ENCODE measurements at places on chromosomes 12 and 14. TPM values are rescaled to one million over a fixed set of nuclear protein-coding genes. Genes with fewer than 3 reads are reported as not detected.

Gene KRR1
- 68.4 TPM for total RNA-seq

Gene TMEM132C
- total RNA-seq = not detected

Gene ZNF891
- total RNA-seq = 0.98 TPM

DNA sequence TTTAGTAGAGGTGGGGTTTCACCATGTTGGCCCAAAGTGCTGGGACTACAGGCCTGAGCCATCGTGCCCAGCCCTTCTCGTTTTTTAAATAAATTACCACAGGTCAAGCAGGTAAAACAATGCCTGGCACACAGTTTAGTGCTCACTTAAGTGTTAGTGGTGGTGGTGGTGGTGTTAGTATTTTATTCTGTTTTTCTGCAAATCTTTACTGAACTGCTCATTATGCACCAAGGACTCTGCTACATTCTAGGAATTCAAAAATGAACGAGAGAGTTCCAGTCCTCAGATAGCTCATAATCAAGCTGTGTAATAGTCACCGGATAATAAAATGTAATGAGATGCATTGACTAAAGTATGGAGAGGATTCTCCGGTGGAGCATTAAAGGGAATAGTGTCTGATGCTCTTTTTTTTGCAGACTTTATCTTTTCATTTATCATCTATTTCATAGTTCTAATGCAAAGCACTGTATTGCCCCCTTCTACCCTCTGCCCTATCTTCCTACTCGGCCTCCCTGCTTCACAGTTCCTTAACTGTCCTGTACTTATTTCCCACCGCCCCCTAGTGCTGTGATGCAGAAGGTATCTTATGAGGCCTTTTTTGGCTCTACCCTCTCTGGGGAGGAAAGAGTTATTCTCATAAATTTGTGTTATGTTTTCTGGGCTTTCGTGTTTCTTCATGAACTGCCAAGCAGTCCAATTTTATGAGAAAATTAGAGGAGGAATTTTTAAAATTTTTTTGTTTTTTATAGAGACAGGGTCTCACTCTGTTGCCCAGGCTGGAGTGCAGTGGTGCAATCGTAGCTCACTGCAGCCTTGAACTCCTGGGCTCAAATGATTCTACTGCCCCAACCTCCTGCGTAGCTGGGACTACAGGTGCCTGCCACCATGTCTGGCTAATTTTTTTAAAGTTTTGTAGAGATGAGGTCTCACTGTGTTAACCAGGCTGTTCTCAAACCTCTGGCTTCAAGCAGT lies 1.0 kb downstream of the ITFG2 start:
- no peaks in the 10 kb centered on the region for H3K36me3 ChIP-seq
- H3K27me3 ChIP-seq = no peaks in the 10 kb centered on the region
- H3K4me1 ChIP-seq = peaks cover 11% of the 10 kb centered on the region
- peak overlapping the region; percentile 74 for H3K4me3 ChIP-seq

Gene KRT83
- total RNA-seq = 0.33 TPM

GRCh38 chr12:57165741-57166140 lies 18.3 kb upstream of the LRP1-AS start:
- H3K4me1 ChIP-seq = peaks cover 35% of the 10 kb centered on the region
- peaks cover 4% of the 10 kb centered on the region for H3K36me3 ChIP-seq
- H3K4me3 ChIP-seq = peak overlapping the region; percentile 21
- peak overlapping the region; percentile 87 for H3K27ac ChIP-seq
- DNase-seq = peak; percentile 92
- no peaks in the 10 kb centered on the region for H3K27me3 ChIP-seq

DNA sequence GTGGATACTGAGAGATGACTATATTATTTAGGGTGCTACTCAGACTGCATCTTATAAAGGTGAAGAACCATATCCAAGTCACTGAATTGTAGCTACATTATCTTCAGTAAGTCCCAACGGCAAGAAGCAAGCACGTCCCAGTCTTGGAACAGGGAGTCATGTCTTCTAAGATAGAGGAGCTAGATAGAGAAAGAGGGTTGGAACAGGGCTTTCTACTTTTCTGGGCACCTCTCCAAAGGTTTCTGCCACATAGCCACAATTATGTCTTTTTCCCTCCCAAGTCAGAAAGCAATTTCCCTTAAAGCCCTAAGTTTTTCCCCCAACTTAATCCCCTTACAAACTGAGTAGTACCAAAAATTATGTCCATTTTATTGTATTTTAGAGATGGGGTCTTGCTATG lies 22.4 kb downstream of the MAPK1IP1L start:
- H3K27ac ChIP-seq = no peak overlapping the region
- peak; percentile 42 for DNase-seq
- H3K4me1 ChIP-seq = peaks cover 9% of the 10 kb centered on the region
- no peaks in the 10 kb centered on the region for H3K27me3 ChIP-seq

- DNase-seq = no peak
- no peaks in the 10 kb centered on the region for H3K27me3 ChIP-seq
- H3K36me3 ChIP-seq = no peaks in the 10 kb centered on the region
- H3K4me3 ChIP-seq = peak overlapping the region; percentile 95
Observed at GRCh38 chr14:66509874-66510273, 1.9 kb downstream of the GPHN start.

GRCh38 chr14:75196468-75196867 lies 20.1 kb upstream of the TMED10 start:
- peak; percentile 23 for DNase-seq
- no peak overlapping the region for H3K27ac ChIP-seq
- H3K36me3 ChIP-seq = no peaks in the 10 kb centered on the region
- H3K27me3 ChIP-seq = no peaks in the 10 kb centered on the region
- H3K4me1 ChIP-seq = peaks cover 14% of the 10 kb centered on the region

GRCh38 chr14:76484355-76484754 lies 108.4 kb downstream of the ESRRB start:
- H3K4me1 ChIP-seq = no peaks in the 10 kb centered on the region
- H3K4me3 ChIP-seq = no peak overlapping the region
- H3K36me3 ChIP-seq = no peaks in the 10 kb centered on the region

- DNase-seq = no peak
- no peak overlapping the region for H3K4me3 ChIP-seq
- no peaks in the 10 kb centered on the region for H3K27me3 ChIP-seq
- H3K27ac ChIP-seq = no peak overlapping the region
- no peaks in the 10 kb centered on the region for H3K36me3 ChIP-seq
Observed at GRCh38 chr12:27094726-27095125, 12.3 kb upstream of the C12orf71 start.

Gene RND1
- total RNA-seq = 7.6 TPM

DNA sequence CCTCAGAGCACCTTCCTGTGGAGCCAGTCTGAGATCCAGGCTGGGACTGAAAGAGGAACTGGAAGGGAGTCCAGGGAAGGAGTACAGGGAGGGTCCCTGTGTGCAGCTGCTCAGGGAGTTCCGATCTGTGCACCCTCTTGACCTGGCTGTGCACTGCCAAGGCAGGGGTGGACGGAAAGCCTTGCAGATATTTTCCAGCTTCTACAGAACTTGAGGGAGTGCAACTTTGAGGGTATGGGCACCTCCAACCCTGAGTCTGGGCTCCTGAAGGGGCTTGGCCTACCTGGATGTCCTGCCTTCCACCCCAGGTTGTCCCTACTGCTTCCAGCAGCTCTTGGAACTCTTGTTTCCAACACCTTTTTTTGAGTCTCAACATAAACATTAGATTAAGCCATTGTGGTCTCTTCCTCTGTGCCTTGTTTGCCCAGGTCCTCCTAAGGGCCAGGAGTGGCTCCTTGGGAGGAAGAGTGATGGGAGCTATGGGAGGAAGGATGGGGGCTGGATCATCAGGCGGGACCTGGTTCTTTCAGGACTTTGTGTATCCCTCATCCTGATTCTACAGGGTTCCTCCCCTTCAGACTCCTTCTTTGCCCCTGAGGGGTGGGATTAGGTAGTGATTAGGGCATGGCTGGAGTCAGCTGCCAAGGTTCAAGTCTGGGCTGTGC lies 3.5 kb downstream of the KRT7 start:
- H3K27me3 ChIP-seq = no peaks in the 10 kb centered on the region
- H3K4me1 ChIP-seq = peaks cover 78% of the 10 kb centered on the region
- peak overlapping the region; percentile 91 for H3K27ac ChIP-seq

- no peak for DNase-seq
- H3K4me1 ChIP-seq = peaks cover 4% of the 10 kb centered on the region
- no peak overlapping the region for H3K27ac ChIP-seq
- H3K27me3 ChIP-seq = no peaks in the 10 kb centered on the region
- H3K36me3 ChIP-seq = peaks cover 36% of the 10 kb centered on the region
- H3K4me3 ChIP-seq = no peak overlapping the region
Observed at GRCh38 chr12:119699199-119699760, 31.3 kb downstream of the PRKAB1 start.

Gene TNS2
- 13.1 TPM for total RNA-seq

DNA sequence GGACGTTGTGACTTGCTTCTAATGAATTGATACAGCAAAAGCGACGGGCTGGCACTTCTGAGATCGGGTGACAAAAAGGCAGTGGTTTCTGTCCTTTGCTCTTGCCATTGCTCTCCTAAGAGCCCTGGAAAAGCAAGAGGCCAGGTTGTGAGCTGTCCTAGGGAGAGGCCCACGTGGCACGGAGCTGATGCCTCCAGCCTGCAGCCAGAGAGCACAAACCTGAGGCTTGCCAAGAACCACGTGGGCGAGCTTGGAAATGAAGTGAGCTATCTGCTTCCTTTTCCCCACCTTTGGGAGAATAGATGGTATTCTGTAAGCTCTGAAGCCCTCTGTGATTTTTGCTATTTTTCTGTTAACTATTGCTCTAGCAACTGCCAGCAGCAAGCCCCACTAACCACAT lies 26.4 kb upstream of the NOS1 start:
- no peaks in the 10 kb centered on the region for H3K4me1 ChIP-seq
- DNase-seq = no peak
- no peak overlapping the region for H3K4me3 ChIP-seq

- H3K27me3 ChIP-seq = no peaks in the 10 kb centered on the region
- DNase-seq = peak; percentile 21
- H3K36me3 ChIP-seq = no peaks in the 10 kb centered on the region
- H3K4me1 ChIP-seq = peaks cover 37% of the 10 kb centered on the region
Observed at GRCh38 chr12:79451365-79451764, 239.4 kb downstream of the PAWR start.

DNA sequence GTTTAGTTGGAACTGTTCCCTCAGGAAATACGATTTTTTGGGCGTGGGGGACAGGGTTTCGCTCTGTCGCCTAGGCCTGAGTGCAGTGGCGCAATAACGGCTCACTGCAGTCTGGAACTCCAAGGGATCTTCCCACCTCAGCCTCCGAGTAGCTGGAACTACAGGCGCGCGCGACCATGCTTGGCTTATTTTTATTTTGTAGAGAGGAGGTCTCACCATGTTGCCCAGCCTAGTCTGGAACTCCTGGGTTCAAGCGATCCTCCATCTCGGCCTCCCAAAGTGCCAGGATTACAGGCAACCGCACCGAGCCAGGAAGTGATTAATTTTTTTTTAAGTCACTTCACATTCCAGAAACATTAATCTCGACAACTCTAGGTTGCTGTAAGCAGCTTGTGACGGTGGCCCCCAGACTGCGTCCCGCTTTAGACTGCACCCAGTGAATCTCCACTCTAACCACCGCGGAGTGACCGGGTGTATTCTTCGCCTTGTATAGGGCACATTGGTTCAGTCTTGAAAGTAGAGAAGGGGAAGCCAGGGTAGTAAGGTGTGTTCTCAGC lies 830 bp upstream of the MIS18BP1 start:
- peaks cover 23% of the 10 kb centered on the region for H3K4me1 ChIP-seq
- H3K27me3 ChIP-seq = no peaks in the 10 kb centered on the region
- peak overlapping the region; percentile 84 for H3K27ac ChIP-seq

GRCh38 chr12:90268574-90268973 lies 559.9 kb upstream of the ATP2B1 start:
- H3K36me3 ChIP-seq = no peaks in the 10 kb centered on the region
- H3K4me3 ChIP-seq = no peak overlapping the region
- H3K4me1 ChIP-seq = no peaks in the 10 kb centered on the region
- no peak for DNase-seq

Gene MIP
- total RNA-seq = not detected

GRCh38 chr14:61121355-61121787 lies 140.3 kb downstream of the SLC38A6 start:
- H3K36me3 ChIP-seq = no peaks in the 10 kb centered on the region
- no peak overlapping the region for H3K27ac ChIP-seq
- DNase-seq = no peak
- H3K4me1 ChIP-seq = peaks cover 3% of the 10 kb centered on the region
- H3K27me3 ChIP-seq = no peaks in the 10 kb centered on the region
- no peak overlapping the region for H3K4me3 ChIP-seq

DNA sequence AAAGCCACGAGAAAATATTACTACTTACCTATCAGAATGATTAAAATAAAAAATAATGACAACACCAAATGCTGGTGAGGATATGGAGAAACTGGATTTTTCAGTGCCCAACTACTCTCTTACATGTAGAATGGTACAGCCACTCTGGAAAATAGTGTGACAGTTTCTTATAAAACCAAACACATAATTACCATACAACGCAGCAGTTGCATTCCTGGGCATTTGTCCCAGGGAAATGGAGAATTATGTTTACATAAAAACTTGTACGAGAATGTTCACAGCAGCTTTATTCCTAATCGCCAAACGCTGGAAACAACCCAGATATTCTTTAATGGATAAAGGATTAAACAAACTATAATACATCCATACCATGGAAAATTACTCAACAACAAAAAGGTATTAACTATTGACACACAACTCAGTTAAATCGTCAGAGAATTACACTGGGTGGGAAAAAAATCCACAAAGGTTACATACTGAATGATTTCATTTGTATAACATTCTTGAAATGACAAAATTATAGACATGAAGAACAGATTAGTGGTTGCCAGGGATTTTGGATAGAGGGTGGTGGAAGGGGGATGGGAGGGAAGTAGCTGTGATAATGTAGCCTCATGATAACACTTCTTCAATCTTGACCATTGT lies 35.4 kb downstream of the TAOK3 start:
- DNase-seq = peak; percentile 67
- no peak overlapping the region for H3K4me3 ChIP-seq
- H3K27ac ChIP-seq = peak overlapping the region; percentile 29

DNA sequence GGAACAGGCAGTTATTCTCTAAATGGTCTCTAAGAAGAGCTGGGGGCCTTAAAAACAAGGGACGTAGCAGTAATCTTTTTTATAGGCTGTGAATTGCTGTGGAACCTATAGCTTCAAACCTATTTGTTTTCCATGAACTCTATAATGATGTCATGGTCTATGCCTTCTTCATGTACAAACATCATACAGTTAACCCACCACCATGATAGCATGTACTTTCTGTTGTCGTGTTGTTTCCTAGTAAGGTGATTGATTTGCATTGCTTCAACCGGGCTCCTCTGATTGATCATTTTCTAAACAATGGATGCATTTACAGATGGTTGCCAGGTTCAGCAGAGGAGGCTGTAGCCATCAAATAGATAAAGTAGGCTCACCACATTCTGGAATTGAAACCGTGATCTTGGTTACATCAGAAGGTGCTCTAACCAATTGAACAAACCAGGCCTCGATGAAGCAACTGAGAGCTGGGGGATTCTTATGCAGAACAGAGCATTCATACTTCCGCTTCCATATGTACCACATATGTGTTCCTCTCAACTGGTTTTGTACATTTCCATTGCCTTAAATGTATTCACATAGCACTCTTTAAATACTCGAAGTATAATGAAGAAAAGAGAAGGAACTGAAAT lies 25.6 kb upstream of the PCNX1 start:
- H3K36me3 ChIP-seq = no peaks in the 10 kb centered on the region
- H3K27ac ChIP-seq = no peak overlapping the region
- H3K27me3 ChIP-seq = no peaks in the 10 kb centered on the region
- no peak overlapping the region for H3K4me3 ChIP-seq
- no peaks in the 10 kb centered on the region for H3K4me1 ChIP-seq

- H3K36me3 ChIP-seq = no peaks in the 10 kb centered on the region
- 0 out of 2 replicates have a peak, but pooled peaks cover 7% of the 10 kb centered on the region for H3K4me1 ChIP-seq
- no peak overlapping the region for H3K27ac ChIP-seq
- no peaks in the 10 kb centered on the region for H3K27me3 ChIP-seq
Observed at GRCh38 chr12:29389295-29389919, 8.4 kb upstream of the ERGIC2 start.

Gene SIX1
- 18.2 TPM for total RNA-seq

GRCh38 chr12:5921966-5922899 lies 22.8 kb downstream of the ANO2 start:
- H3K4me3 ChIP-seq = no peak overlapping the region
- DNase-seq = no peak
- no peaks in the 10 kb centered on the region for H3K36me3 ChIP-seq
- H3K27ac ChIP-seq = no peak overlapping the region

All from PC-3 (cell line).